NCI-H460 (cell line): ENCODE measurements at places on chromosomes 16 and 17.

DNA sequence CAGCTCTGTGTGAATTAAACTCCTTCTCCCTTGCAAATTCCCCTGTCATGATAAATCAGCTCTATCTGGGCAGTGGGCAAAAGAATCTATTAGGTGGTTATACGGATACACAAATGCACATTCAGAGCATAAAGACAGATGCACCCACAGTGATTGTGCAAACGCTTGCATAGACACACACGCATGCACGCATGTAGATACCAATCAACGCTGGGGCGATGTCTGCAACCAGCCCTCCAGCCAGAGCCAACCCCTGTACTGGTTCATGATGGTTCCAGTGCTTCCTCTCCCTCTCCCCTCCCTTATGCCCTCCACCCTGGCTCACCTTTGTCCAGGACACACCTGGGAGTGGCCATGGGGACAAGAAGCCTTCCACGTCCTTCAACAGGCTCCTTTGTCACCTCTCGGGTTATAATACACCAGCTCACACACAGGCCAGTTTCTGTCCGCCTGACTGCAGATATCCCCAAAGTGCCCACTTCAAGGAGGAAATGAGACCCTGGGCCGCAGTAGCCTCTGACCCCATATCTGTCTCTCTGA lies 33.1 kb upstream of the SNN start:
- no peak for DNase-seq

GRCh38 chr17:19380481-19381301 lies 2.4 kb downstream of the MAPK7 start:
- no peak for DNase-seq

DNA sequence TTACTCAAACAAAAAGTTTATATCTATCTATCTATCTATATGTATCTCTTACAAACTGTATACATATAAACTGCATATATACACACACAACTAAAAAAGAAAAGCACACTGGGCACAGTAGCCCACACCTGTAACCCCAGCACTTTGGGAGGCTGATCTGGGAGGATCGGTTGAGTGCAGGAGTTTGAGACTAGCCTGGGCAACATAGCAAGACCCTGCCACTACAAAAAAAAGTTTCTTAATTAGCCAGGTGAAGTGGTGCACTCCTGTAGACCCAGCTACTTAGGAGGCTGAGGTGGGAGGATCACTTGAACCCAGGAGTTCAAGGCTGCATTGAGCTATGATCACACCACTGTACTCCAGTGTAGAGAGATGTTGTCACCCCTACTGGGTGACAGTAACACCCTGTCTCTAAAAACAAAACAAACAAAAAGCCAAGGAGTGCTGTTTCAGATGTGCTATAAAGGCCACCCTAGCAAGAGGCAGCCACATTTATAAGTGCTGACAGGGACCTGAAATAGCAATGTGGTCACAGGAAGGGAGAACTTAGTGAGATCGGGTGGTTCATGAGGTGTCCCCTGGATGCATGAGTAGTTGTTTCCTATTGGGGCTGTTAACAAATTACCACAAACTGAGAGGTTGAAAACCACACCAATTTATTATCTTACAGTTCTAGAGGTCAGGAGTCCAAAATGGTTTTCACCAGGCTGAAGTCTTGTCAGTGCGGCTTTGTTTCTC lies 4.8 kb downstream of the CD2BP2 start:
- DNase-seq: no peak

DNA sequence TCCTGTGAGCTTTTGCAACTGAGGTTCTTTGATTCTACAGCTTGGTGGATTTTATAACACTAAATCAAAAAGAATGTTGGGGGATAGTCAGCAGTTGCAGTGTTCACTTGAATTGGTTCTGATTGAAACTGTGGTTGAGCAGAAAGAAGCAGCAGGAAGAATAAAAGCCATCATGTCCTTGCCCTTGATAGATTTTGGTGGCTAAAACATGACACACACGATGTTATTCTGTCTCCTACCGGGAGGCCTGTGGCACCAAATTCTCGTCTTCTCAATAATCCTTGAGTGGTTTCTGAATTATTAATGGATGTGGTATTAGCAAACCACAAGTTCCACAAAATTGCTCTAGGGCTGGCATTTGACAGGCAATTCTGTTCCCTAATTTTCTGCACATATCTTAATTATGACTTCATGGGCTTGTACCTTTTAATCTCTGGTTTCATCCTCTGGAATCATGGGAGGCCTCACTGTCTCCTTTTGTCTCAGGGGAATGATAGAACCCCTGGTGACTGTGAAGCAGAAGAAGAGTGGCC lies 338.2 kb downstream of the SNX29 start:
- no peak for DNase-seq

GRCh38 chr16:79573884-79574283 lies 26.7 kb downstream of the MAF start:
- no peak for DNase-seq

GRCh38 chr17:56150649-56151048 lies 2.6 kb upstream of the ANKFN1 start:
- no peak for DNase-seq

- DNase-seq: no peak
These were observed at the start of gene ALOXE3 for GRCh38 chr17:8117980-8118768. TSS of gene ALOXE3 (minus strand) at chr17:8118514. CDS start at chr17:8117990, 524 bp downstream.

DNA sequence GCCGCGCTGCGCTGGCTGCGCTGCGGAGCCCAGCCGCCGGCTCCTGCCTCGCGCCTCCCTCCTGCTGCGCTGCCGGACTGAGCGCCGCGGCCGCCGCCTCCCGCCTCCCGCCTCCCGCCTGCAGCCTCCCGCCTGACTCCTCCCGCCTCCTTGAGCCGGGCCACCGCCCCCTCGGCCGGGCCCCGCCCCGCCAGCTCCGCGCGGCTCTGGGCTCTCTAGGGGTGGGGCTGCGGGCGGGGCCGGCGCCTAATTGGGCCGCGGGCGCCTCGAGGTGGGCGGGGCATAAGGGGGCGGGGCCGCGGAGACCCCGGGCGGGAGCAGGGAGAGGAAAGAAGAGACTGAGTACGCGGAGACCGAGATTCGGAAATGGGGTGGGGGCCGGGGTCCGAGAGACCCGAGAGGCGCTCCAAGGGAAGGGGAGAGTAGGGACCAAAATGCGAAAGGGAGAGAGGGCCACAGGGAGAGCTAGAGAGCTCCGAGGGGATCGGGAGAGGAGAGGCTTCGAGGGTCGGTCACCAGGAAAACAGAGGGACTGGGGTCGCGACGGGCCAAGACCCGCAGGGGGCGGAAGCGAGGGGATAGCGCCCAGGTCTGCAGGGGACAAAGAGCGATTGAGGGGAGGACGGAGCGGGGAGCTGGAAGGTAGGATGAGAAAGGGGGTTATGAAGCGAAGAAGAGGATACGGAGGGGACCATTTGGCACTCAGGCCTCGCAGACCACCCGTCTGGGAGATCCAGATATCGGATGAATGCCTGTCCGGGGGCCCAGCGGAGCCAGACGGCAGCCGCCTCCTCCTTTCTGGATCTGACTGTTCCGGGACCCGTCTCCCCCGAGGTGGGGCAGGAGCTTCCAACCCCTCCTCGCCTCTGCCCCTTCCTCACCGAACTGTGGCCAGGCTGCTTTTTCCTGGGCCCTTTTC lies at the start of gene C1QL1:
TSS of gene C1QL1 (minus strand) at position 79 of the 919 bp plus-strand sequence. CDS start 255 bp downstream, outside the sequence.
- DNase-seq: peak; percentile 92

DNA sequence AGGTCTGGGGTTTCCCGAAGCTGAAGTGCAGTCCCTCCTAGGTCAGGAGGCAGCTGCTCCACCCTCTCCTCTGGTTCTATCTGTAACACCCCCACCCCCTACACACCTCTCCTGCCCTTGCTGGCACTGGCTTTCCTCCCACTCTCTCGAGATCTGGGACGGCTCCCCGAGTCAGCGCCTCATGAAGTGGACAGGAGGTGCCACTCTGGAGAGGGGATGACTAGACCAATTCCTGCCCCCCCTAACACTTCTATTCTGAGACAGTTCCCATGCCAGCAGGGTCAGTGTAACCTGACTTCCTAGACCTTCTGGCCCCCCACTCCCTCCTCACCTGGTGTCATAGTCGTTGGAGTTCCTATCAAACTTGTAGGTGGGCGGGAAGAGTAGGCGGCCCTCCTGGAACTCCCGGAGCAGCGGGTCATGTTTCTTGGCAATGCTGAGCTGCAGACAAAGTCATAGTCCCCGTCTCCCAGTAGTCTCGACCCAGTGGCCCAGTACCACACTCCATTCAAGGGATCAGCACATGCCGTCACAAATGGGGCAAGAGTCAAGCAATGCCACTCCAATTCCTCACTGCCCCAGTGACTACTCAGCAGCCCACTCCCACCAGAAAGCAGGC lies 9.7 kb downstream of the INPP5K start:
- no peak for DNase-seq

GRCh38 chr17:43877451-43878155 lies 29.7 kb downstream of the MPP2 start:
- no peak for DNase-seq

GRCh38 chr17:61570118-61570517 lies 20.9 kb downstream of the NACA2 start:
- DNase-seq: no peak
